Stimulated activated CD4-positive, alpha-beta T cell treated with anti-CD3 and anti-CD28 coated beads, Interleukin-4, amount 100 ng/mL, for 1 hour (primary cell): ENCODE measurements at places on chromosomes 5 and 9.

DNA sequence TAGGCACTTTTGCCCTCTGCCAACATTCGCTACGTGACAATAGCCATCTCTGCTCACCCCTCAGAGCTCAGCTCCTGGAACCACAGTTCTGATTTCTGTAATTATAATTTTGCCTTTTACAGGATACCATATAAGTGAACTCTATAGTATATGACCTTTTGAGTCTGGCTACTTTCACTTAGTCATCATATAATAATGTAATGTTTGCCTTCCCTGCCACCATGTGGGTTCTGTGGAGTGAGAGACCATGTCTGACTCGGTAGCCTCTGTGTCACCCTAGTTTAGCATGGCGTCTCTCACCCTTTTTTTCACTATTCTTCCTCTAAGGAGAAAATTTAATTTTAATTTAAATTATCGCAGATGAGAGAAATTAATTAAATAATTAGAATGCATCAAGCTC, 28.9 kb upstream of the ZBTB43 start:
- DNase-seq: no peak

- DNase-seq: no peak
Measured at GRCh38 chr5:42143361-42143760, 218.3 kb downstream of the FBXO4 start.

GRCh38 chr9:128102861-128103588, 24.5 kb downstream of the PTGES2 start:
- no peak for DNase-seq

DNA sequence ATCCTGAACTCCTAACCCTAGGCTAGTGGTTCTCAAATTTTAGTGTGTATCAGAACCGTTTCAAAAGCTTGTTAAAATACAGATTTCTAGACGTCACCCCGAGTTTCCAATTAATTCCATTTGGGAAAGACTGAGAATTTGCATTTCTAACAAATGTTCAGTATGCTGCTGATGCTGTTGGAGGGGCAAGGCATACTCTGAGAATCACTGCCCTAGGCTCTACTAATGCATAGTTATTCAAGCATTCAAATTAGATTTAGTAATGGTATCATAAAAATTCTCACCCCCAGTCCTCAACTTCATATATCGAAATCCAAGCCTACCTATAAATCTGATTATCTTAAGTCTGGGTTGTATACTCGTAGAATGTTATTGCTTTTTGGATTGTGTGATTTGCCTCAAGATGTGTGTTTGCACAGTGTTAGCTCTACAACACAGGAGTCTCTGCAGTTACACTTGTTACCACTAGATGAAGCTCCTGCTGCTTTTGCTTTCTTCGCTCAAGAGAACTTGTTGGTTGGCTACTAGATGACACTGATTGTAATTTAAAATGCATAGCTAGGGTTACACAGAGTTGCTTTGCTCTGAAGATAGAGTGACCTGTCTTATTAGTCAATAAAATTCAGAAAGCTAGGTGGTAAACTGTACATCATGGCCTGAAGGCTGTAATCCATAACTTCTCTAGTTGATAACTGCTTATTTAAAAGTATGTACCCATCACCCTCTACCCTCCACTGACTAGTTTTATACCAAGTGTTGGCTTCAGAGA, 7.5 kb upstream of the ERAP2 start:
- DNase-seq: no peak

DNA sequence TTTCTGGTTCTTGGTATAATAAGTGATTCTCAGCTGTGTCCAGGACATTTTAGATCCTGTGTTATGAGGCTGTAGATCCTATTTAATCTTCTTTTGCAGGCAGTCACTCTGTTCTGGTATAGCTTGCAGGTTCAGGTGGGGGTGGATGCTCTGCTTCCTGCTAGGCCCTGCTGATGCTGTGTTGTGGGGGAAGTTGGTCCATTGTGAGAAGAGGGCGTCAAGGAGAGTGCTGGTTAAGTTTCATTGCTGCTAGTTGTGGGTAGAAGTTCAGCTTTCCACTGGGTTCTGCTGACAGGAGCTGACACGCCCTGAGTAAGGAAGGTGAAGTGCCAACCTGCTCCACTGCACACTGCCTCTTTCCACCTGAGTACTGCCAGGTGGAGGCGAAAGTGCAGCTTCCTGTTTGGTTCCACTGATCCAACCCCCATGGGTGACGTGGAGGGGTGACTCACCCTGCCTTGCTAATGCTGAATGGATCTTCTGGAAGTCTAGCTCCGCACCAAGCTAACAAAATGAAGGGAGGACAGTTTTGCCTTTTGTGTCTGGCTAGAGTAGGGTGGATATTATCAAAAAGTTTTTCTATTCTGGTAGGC, 16.3 kb downstream of the NMRK1 start:
- peak; percentile 71 for DNase-seq

DNA sequence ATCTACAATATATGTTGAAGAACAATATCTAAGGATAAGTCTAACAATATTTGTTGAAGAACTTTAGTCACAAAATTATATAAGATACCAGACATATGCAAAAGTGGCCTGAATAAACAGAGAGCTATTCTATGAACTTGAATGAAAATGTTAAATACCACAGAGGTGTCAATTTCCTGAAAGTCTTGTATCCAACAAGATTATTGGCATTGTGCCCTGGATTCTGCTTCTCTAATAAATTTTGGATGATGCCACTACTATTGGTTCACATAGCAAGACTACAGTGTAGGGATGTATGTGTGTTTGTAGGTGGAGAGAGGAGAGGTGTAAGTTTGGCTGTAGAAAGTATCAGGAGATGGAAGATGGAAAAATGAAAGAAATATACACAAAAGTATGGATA, 731.8 kb upstream of the RGMB start:
- no peak for DNase-seq

- DNase-seq: no peak
Measured at GRCh38 chr9:99873531-99873930, 32.9 kb upstream of the STX17 start.

GRCh38 chr9:616694-617093, 224.8 kb upstream of the DMRT1 start:
- no peak for DNase-seq

GRCh38 chr9:113545068-113545467, 81.5 kb downstream of the RGS3 start:
- no peak for DNase-seq

- peak; percentile 64 for DNase-seq
Measured at GRCh38 chr5:148733601-148734438, 79.5 kb upstream of the HTR4 start.

GRCh38 chr5:143796753-143797152, 15.2 kb upstream of the HMHB1 start:
- no peak for DNase-seq

- DNase-seq: no peak
Measured at GRCh38 chr5:23466401-23466912, 41.0 kb upstream of the PRDM9 start.

GRCh38 chr9:94719878-94720277, 6.6 kb upstream of the AOPEP start:
- no peak for DNase-seq

GRCh38 chr9:130501639-130502038, 56.9 kb downstream of the ASS1 start:
- DNase-seq: no peak

DNA sequence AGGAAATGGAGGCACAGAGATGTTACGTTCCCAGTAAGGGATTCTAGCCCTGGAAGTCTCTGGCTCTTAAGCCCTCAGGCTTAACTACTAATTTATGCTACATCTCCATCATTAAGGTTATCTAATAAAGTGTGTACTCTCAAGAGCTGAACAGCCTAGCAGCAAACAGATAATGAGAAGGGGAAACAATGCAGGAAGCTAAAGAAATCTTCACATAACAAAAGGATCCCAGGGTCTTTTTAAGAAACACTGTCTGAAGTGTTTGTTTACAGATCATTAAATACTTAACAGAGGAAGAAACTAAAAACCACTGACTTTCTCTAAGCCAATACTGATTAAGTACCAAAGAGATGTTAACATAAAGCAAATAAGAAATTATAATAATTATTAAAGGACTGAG, 129.0 kb downstream of the PAPPA start:
- DNase-seq: no peak

DNA sequence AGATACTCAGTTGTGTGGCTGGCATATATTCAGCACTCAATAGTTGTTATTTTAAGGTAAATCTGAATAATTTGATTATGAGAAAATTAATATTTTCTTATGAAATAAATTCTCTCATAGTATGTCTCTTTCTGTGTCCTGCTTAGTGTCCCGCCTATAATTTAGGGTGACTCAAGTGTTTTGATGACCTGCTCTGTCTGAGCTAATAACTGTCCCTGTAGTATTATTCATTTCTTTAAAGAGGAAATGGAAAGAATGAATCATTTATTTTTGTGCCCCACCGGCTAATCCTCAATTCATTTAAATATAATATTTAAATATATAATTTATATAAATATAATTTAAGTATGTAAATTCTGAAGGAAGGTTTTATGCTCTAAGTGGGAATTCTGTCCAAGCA, 4.1 kb downstream of the SLC1A1 start:
- no peak for DNase-seq

- no peak for DNase-seq
Measured at GRCh38 chr9:134525070-134525815, 116.4 kb upstream of the COL5A1 start.

DNA sequence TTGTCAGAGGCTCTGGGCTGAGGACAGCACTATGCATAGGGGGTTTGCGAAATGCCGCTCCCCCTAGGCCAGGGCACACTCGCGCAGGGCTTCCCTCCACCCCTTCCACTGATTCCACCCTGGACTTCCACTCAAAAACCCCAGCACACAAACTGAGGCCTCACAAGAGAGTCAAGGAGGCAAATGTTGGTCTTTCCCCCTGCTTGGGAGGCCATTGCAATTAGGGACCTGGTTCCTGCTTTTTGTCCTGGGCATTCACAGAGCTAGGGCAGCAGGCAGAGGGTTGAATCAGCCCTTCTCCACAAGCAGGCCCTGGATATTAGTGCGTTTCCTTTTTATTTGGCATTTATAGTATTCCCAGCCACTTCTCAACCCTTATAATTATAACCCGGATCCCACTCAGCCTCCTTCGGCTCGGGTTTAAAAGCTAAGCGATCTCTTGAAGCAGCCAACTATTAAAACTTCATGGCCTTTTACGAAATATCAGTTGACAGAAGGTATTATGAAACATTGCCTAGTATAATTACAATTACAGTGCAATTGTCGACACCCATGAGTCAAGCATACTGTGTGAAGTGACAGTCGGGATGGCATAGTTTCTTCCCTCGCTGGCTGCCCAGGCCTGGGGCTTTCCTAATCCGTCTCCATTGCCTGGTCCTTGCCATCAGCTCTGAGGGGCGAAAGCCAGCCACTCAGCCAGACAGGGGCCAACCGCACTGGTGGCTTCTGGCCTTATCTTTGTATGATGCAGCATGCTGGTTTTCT, 285.5 kb upstream of the MAP3K1 start:
- DNase-seq: no peak

DNA sequence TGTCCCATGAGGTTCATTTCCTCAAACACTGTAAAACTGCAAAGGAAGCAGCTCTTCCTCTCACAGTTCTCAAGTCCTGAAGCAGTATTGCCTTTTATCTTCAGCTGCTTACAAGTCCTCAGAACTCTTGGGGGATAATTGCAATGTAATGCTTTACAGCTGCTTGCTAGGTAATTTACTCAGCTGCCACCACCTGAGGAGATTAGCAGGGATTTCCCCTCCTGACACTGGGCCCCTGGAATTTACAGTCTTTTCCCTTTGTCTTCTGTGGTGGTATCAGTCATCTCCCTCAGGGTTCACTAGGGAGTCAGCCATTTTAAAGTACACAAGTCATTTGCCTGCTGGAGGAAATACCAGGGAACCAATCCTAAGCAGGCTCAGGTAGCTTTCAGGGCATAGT, 754.3 kb upstream of the GRAMD2B start:
- no peak for DNase-seq

GRCh38 chr5:110414360-110414759, 312.1 kb downstream of the TMEM232 start:
- DNase-seq: no peak

GRCh38 chr5:43085453-43085852, 35.3 kb upstream of the ZNF131 start:
- DNase-seq: no peak

GRCh38 chr9:224026-224425, 9.4 kb downstream of the DOCK8 start:
- DNase-seq: no peak

DNA sequence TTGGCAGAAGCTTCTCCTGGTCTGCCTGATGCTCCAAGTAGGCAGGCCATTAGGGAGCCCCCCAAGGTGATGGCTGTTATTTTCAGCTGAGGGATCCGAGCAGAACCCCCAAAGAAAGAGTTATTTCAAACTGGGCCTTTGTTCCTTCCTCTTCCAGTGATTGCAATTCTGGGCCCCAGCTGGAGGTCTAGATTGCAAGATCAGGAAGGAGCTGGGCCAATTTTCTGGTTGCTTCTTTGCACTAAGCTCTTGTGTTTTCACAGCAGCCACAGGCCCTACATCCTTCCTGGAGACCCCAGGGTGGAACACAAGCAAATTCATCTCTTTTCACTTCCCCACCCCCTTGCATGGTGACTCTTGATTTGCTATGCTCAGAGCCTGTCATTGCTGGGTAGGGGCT, 215.0 kb downstream of the SEMA6A start:
- DNase-seq: no peak

- DNase-seq: no peak
Measured at GRCh38 chr5:584846-585245, 27.3 kb upstream of the CEP72 start.

GRCh38 chr9:3256571-3257330, 269.1 kb downstream of the RFX3 start:
- no peak for DNase-seq

GRCh38 chr9:104635456-104635855, 17.5 kb upstream of the OR13C9 start:
- no peak for DNase-seq

GRCh38 chr9:114995681-114996221, 65.4 kb upstream of the TNFSF8 start:
- no peak for DNase-seq

DNA sequence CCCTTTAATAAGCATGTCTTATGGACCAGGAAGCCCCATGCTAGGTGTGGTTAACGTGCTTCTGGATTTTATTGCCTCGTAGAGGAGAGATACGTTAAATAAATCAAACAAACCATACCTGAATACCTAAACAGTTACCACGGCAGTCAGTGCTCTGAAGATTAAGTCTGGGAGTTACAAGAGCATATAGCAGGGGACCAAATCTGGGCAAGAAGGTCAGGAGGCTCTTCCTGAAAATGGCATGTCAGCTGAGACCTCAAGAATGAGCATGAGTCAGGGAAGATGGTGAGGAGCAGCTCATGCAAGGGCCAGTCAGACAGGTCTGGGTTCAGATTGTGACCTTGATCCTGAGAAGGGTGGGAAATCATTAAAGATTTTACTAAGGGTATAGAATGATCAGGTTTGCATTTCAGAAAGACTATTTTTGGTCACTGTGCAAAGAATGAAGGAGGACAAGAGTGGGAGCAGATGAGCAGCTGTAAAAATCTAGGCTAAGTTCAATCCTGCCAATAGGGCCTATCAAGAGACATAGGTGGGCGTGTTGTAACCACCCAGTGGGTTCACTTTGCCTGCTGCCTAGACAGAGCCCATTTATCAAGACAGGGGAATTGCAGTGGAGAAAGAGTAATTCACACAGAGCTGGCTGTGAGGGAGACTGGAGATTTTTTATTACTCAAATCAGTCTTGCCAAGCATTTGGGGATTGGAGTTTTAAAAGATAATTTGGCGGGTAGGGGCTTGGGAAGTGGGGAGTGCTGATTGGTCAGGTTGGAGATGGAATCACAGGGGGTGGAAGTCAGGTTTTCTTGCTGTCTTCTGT, 4.8 kb upstream of the ZNF366 start:
- no peak for DNase-seq
